ENCODE measurements at places on chromosomes 12 and 14.

- DNase-seq: peak; percentile 63
Measured at GRCh38 chr12:57793920-57794319, 11.3 kb downstream of the TSFM start.

- DNase-seq: no peak
Measured at GRCh38 chr14:69114763-69115162, 38.2 kb downstream of the DCAF5 start.

DNA sequence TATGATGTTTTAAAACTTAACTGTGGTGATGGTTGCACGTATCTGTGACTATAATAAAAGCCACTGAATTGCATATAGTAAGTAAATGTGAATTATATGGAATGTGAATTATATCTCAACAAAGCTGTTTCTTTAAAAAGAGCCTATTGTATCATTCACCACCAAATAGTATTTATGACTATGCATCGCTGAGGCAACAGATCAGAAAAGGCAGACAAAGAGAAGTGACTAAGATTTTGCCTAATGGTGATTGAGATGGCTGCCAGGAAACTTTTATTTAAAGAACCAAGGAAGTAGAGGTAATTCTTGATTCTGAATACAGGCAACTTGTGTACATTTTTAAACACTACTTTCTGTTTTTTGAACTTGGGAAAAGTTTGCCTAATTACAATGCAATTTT, 31.7 kb downstream of the DHRS7 start:
- no peak for DNase-seq

DNA sequence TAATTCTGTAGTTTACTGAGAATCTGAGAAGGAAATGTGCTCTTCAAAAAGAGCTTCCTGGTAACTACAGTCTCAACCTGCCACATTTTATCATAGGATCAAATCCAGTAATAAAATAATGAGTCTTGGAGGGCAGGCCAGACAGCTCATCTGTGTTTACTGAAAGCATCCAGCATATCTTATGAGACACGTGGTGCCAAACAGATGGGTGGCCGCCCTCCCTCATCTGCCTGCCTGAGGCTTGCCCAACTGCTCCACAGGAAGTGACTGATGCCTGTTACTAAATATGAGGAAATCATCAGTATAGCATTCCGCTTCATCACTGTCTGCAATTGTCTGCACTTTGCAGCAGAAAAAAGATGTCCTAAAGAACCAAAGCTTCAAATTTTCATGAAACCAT, 13.5 kb downstream of the DHRS7 start:
- peak; percentile 69 for DNase-seq

GRCh38 chr14:58299401-58300330, 1.3 kb downstream of the ARID4A start:
- DNase-seq: no peak

DNA sequence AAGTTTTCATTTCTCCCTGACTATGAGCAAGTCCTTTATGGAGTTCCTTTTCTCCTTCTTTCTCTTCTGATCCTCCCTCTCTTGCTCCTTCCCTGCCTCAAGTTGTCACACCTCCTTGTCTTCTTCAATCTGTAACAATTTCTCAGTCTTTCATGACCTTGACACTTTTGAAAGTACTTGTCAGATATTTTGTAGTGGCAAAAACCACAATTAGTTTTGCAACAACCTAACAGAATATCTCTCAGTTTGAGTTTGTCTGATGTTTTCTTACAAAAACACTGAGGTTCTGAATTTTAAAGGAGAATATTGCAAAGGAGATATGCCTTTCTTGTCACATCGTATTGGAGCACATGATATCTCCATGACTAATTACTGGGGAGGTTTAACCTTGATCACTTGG, 4.1 kb upstream of the CRADD start:
- no peak for DNase-seq

GRCh38 chr12:6336889-6337853, 4.7 kb downstream of the TNFRSF1A start:
- DNase-seq: no peak

DNA sequence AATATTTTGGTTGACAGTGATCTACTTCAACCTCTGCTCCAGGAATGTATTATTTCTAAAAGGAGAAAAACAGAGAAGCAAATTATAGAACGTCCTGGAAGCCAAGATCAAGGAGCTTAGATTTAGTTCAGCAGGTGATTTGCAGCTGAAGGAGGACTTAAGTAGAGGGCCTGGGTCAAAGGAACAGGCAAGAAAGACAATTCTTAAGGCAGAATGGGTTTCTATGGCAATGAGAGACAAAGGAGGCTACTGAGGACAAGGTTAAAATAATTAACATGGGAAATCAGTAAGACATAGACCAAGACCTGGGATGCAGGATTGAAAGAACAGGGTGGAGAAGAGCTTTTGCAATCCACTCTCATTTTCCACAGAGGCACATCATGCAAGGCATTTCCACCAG, 2.4 kb upstream of the SNW1 start:
- DNase-seq: no peak

- no peak for DNase-seq
Measured at GRCh38 chr12:54017027-54017788, 8.4 kb downstream of the HOXC8 start.

DNA sequence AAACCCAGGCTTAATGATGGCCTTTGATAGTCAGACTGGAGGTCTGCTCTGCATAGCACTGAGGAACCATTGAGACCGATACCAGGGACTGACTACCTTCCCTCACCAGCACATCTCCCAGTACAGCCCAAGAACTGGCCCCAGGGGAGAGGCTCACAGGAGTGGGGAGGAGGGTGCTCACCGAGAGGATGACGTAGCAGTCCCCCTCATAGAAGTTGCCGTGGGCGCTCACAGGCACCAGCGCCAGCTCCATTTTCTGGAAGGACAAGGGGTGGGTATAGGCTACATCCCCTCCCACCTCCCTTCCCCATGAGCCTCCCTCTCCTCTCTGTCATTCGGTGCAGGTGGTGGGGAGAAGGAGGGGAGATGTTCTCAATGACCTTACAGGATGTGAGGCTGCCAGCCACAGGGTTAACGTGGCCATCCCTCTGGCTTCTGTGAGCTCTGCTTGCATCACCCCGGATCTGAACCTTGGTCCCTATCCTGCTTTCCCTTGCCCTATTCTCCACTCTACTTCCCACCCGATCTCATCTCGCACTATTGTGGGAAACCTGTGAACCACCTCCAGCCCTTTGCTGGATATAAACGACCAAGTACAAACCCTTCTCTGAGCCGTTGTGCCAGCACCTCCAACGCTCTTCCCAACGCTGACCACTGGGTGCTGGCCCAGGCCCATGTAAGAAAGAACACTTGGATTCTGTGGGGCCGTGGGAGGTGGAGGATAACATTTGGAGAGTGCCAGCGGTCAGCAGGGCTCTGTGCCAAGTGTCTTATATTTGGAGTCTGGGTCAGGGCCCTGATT, 4.4 kb downstream of the AVIL start:
- no peak for DNase-seq

DNA sequence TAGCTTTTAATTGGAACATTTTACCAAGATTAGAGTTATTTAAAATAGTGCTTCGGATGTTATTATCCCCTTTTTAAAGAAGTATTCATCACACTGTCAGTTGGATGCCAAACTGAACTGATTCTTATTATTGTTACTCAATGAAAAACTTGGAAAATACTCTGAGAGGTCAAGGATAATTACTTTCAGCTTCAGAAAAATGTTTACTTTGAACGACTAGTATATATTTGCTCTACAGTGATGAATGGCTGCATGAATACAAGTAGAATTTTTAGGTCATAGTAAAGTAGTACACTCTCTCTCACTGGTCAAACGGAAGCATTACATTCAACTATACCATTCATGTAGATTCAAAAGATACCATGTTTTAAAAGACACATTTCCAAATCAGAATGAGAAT, 269.2 kb downstream of the CCDC91 start:
- no peak for DNase-seq

DNA sequence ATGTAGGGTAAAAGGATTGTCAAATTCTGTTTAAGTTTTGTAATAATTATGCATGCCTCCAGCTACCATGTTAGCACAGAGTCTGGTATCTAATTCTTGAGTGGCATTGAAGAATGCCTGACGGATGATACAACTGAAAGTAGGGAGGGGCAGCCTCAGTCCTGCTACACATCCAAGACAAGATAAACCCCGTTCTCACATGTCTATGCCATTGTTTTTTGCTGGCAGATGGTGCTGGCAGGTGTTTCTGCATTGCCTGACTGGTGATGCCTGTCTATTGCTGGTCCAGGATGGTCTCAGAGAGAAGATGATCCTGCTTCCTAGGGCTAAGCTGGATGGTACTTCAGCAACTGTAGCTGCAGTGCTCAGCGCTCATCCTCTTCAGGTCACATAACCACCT, 245.8 kb upstream of the NAV3 start:
- DNase-seq: no peak

GRCh38 chr12:96434107-96434506, 33.9 kb upstream of the CDK17 start:
- DNase-seq: peak; percentile 75

DNA sequence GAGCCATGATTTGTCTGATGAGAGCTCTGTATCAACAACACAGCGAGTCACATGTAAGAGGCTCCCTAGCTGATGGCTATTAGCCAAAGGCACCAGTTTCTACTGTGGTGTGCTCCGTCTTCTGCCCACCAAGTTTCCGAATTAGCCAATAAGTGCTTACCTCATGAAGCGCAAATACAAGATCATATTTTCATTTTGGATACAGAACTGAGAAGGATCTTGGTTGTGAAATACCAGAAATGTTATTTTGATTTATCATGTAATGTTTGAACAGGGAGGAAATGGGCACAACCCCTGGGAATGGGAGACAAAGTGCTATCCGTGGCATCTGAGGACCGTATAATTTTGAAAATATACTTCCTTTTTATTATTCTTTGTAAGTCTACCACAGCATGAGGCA, 234.3 kb downstream of the DACT1 start:
- DNase-seq: no peak

DNA sequence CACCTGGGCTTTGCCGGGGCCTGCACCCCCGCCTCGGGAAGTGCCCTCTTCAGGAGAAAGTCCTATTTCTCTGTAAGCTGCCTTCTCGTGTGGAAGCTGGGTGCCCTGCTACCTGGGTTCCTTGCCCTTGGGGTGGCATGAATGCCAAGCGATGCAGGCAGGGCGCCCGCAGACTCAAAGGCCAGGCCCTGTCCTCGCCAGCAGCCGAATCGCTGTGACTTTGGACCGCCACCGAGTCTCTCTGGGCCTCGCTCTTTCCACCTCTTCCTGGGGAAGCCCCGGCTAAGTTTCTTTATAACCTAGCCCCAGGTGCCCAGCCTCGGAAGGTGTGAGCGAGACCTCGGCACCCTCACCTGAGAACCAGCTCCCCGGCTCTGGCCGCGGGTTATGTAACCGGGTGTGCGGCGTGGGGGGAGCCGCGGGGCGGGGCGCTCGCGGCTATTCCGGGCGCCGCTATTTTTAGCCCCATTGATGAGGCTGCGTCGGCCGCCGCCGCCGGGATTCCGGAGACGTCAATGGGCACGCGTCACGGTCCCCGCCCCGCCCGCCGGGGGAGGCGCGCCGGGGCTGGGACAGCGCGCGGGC, 14.6 kb upstream of the NR4A1 start:
- DNase-seq: no peak

DNA sequence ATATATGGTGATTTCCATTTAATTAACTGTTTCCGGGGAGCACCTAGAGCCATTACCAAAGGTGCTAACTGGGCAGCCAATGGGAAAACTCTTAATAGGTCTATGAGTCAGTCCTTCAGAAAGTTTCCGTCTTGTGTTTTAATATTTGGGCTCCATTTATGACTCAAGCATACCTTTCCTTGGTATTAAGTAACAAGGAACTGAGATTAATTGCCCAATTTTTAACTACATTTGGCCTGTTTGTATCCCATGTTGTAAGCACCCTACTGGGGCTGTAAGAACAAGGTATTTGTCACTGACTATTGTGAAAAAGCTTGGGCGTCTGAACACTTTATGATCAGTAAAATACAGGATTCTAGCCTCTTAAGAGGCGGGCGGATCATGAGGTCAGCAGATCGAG, 62.8 kb upstream of the FOXN3 start:
- peak; percentile 7 for DNase-seq

DNA sequence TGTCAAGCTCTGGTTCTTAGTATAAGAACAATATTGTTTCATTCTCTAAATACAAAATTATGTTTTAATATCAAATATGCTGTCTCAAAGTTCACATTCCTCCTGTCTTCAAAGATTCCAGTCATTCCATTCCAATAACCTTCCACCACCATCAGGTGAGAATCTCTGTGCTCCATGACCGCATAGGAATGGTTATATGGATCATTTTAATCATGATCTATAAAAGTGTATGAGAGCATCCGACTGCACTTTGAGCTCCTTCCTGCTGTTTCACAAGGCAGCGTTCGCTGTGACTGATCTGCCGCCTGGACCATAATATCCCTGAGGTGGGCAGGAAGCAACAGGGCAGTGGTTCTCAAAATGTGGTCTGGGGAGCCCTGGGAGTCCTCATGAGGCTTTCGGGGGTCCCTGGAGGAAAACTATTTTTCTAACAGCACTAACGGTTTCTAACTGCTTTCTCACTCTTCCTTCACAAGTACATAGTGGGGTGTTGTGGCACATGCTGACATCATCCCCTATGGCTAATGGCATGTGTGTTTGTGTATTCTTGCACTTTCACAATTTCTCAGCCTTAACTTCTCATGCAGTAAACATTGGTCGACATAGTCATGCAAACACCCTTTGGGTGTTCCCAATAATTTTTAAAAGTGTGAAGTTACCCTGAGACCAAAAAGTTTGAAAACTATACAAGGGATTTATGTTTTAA, 137.4 kb downstream of the ANO2 start:
- no peak for DNase-seq

GRCh38 chr12:14836336-14837210, 6.8 kb downstream of the ART4 start:
- DNase-seq: peak; percentile 56

GRCh38 chr12:77324416-77324762, 259.0 kb upstream of the E2F7 start:
- DNase-seq: no peak

- no peak for DNase-seq
Measured at GRCh38 chr12:53006810-53007309, 604 bp downstream of the EIF4B start.

- DNase-seq: no peak
Measured at GRCh38 chr12:80187660-80188090, 88.3 kb downstream of the OTOGL start.

GRCh38 chr14:99579903-99580571, 24.0 kb downstream of the CCDC85C start:
- DNase-seq: no peak

GRCh38 chr12:100656856-100657255, 83.4 kb downstream of the GAS2L3 start:
- no peak for DNase-seq

- no peak for DNase-seq
Measured at GRCh38 chr14:68723808-68724268, 69.0 kb downstream of the ZFP36L1 start.

DNA sequence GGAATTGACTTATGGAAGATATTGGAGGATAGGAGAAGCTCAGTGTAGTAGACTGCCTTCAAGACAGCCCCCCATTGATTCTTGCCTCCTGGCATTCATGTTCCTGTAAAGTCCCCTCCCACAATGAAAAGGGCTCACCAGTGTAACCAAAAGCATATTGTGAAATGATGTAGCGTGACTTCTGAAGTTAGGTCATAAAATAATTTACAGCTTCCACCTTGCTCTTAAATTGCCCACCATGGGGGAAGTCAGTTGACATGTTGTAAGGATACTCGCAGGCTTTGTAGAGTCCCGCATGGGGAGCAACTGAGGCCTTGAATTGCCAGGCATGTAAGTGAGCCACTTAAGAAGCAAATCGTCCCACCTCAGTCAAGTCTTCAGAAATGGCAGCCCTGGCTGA, 25.1 kb downstream of the GTSF1 start:
- no peak for DNase-seq

GRCh38 chr12:6332459-6332858, 9.4 kb downstream of the TNFRSF1A start:
- no peak for DNase-seq

GRCh38 chr12:16074894-16075293, 163.8 kb downstream of the DERA start:
- DNase-seq: no peak

All from GM04503 (cell line).